Myocyte (in vitro differentiated cells): ENCODE measurements at places on chromosomes 2 and 18. TPM values are rescaled to one million over a fixed set of nuclear protein-coding genes. Genes with fewer than 3 reads are reported as not detected.

Gene SLC9A2
- total RNA-seq = 0.57 and 0.75 TPM in 2 replicates

Gene LAMA1
- 0.56 and 0.62 TPM in 2 replicates for total RNA-seq

Gene REG3G
- total RNA-seq = not detected in 2 replicates

DNA sequence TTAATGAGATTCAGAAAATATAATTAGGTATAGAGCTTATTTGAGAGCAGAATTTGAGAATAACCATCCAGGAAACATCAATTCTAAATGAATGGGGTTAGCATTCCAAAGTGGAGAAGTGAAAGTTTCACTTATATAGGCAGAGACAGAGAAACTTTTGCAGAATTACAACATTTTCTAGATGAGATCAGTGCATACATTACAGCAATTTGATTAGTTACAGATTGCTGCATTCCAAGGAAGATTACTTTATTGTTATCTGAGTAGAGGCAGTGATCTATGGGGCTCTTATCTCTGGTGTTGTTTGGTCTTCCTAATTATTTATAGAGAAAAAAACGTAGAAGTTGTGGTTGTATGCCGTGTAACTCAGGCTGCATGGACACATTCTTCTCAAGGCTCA lies 373.8 kb upstream of the SYT4 start:
- no peak for DNase-seq

GRCh38 chr2:173706936-173707335 lies 258.2 kb downstream of the SP3 start:
- no peak for DNase-seq

Gene TOGARAM2
- total RNA-seq = 1.0 and 1.7 TPM in 2 replicates

DNA sequence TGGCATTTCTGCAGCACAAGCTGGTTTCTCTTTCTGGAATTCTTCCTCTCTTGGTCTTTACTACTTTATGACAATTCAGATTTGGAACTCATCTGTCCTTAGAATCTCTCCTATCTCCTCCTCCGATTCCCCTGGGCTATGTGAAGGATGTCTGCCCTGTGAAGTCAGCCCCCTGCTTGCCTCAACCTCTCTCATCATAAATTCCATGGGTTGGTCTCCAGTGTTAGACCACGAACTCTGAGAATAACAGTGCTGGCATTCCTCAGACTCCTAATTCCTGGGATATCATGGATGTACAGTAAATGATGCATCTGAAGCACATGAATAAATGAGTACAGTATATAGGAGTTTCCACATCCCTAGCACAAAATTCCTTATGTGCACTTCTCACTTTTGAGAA lies 21.0 kb upstream of the CYRIA start:
- peak; percentile 25 for DNase-seq

GRCh38 chr2:137252934-137253333 lies 487.6 kb downstream of the THSD7B start:
- DNase-seq = peak; percentile 9

DNA sequence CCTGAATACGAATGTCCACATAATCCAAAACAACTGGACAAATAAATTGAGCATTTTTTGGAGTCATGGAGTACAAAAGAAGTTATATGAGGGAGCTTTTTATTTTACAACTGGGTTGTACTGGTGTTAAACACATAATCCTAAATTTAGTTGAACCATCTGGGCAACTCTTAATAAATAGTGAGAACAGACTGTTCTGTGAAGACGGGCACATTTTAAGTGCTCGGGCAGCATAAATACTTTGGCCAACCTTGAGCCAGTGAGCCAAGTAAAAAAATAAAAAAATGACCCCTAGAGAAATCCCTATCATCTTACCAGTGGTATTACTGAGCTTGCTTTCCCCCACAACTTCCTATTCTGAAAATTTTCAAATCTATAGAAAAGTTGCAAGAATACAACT lies 50.9 kb upstream of the PSME4 start:
- DNase-seq = no peak

Gene CNDP1
- not detected in 2 replicates for total RNA-seq

DNA sequence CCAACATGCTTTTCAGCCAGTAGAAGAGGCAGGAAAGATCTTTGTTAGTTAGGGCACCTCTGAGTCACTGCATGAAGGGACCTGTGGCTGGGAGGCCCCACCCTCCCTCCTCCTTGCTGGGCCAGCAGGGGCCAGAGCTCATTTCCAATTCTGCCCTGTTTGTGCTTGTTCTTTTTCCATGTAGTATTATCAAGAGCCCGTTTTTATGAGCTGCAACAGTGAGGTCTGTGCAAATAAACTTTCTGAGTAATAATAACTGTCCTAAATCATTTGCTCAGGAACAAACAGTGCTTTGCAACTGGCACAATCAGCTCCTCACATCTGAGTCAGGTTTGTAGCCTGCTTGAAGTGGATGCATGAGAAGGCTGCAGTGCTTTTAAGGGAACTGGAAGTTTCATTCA lies 128.0 kb downstream of the ARL4C start:
- DNase-seq = no peak

GRCh38 chr2:62554440-62554839 lies 48.4 kb upstream of the TMEM17 start:
- DNase-seq = no peak
